ENCODE measurements at places on chromosomes 1 and 21.

GRCh38 chr1:8746554-8746953 is 70.9 kb downstream of the RERE start:
- peak; percentile 67 for DNase-seq

- DNase-seq = no peak
Measured at GRCh38 chr1:54156986-54157385, 4.2 kb upstream of the CDCP2 start.

GRCh38 chr1:115227346-115228082 is 110.5 kb downstream of the NGF start:
- no peak for DNase-seq

- no peak for DNase-seq
Measured at GRCh38 chr1:241675983-241676382, 23.9 kb downstream of the WDR64 start.

DNA sequence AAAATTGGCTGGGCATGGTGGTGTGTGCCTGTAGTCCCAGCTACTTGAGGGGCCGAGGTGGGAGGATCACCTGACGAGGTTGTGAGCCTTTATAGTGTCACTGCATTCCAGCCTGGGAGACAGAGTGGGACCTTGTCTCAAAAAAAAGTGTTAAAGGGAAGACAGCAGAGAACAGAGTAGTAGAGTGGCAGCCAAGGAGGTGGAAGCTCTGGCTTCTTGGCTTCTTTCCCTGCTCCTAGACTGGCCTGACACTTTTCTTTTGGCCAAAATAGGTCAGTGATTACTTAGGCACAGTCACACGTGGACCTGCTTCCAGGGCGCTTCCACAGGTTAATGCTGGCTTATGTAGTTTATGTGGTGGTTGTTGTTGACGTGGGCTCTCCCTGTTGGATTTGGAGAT is 3.2 kb downstream of the DIP2A start:
- no peak for DNase-seq

- no peak for DNase-seq
Measured at GRCh38 chr1:154994269-154994587, 842 bp downstream of the LENEP start.

- no peak for DNase-seq
Measured at GRCh38 chr1:72101840-72102632, 180.3 kb downstream of the NEGR1 start.

- DNase-seq = peak; percentile 79
Measured at GRCh38 chr1:246724731-246725095, 504 bp downstream of the SCCPDH start.

DNA sequence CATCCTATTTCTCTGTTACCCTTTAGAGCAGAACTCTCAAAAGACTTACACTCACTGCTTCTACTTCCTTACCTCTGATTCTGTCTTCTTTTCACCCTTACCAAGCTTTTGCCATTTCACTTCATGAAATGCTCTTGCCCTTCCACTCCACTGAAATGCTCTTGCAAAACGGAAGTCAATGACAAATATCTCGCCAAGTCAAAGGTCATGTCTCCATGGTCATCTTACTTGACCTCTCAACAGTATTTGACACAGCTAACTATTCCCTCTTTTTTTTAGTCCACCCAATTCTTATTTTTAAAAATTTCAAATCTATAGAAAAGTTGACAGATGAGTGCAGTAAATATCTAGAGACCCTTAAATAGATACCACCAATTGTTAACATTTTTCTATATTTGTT is 107.7 kb downstream of the OLFML2B start:
- no peak for DNase-seq

- peak; percentile 48 for DNase-seq
Measured at GRCh38 chr1:9659328-9659727, 7.8 kb downstream of the PIK3CD start.
